Thyroid gland (tissue), 4 donors: ENCODE measurements at places on chromosomes 3 and 15. TPM values are rescaled to one million over a fixed set of nuclear protein-coding genes. Genes with fewer than 3 reads are reported as not detected.

The CCR3 gene
- total RNA-seq = not detected

The FAM107A gene
- 62.3 TPM for total RNA-seq

- no peaks in the 10 kb centered on the region for H3K36me3 ChIP-seq
- no peaks in the 10 kb centered on the region for H3K27me3 ChIP-seq
- H3K4me3 ChIP-seq = no peak overlapping the region
- DNase-seq = no peak
- no peak overlapping the region for H3K27ac ChIP-seq
- no peaks in the 10 kb centered on the region for H3K4me1 ChIP-seq
Observed at GRCh38 chr3:67215690-67216089, 217.6 kb downstream of the KBTBD8 start.

DNA sequence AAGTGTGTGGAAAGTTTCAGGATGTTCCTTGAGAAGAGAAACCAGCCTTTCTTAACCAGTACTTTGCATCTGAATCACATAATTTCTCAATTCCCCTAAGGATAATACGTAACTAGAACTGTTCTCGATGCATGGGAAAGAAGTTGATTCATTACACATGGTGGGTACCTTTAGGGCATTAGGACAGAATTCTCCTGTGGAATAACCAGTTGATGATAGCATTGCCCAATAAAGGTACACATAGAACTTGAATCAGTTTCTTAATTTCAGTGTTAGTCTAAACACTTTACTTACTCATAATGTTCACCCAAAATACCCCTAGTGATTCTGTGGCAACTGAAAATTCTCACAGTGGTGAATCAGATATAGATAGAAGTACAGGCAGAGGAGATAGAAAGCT is 1030.9 kb downstream of the ROBO1 start:
- DNase-seq = no peak
- H3K27me3 ChIP-seq = no peaks in the 10 kb centered on the region
- H3K4me1 ChIP-seq = no peaks in the 10 kb centered on the region

- H3K27ac ChIP-seq = no peak overlapping the region
- H3K27me3 ChIP-seq = no peaks in the 10 kb centered on the region
- H3K36me3 ChIP-seq = no peaks in the 10 kb centered on the region
- H3K4me1 ChIP-seq = no peaks in the 10 kb centered on the region
Observed at GRCh38 chr3:13277196-13277813, 142.8 kb downstream of the NUP210 start.
